ENCODE measurements at places on chromosomes 7 and 10.

DNA sequence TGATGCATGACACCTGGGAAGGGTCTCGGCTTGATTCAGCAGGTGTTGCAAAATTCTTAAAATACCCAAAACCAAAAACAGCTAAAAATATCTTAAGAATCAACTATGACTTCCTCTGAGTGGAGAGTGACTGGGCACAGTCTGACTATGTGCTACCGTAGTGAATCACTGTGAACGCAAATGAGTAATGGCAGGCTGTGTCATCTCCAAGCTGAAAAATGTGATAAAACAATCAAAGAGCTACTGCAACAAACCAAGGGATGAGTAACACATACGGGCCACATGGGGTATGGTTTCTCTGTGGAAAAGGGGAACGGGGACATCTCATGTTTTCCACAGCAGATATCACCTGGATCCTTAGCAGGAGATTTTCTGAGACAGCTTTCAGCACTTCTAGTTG lies 127.5 kb downstream of the ABCA13 start:
- no peak for DNase-seq

DNA sequence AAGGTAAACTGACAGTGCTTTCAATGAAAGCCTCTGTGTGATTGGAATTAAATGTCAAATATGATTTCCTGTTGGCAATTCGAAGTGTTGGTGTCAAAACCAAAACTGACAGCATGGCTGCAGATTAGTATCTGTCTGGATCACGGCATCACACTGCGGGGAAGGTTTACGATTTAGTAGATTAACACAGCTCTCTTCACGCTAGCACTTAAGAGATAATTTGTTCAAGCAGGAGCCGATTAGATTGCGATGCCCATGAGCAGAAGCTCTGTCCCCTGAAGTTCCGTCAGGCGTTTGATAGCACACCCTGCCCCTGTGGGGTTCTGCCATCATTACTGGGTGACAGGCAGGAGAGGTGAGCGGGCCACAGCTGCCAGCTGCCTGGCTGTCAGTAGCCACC lies 279.5 kb upstream of the AUTS2 start:
- DNase-seq = no peak

DNA sequence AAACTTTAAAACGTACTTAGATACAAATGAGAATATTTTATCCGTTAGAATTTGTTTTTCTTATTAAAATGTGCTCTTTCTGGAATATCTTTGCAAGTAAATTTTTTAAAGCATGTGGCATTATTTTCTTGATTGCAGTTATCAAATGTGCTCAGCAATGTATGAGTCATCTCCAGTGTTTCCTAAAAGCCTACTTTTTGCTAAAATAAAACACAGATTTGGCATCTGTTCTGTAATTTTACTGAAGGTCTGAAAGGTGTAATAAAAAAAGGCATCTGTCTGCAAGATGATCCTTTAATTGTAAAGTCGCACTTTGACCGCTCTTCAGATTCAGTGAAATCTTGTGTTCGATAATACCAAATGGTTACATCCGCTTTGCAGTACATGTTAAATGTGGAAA lies 3.4 kb downstream of the GNAT3 start:
- no peak for DNase-seq

DNA sequence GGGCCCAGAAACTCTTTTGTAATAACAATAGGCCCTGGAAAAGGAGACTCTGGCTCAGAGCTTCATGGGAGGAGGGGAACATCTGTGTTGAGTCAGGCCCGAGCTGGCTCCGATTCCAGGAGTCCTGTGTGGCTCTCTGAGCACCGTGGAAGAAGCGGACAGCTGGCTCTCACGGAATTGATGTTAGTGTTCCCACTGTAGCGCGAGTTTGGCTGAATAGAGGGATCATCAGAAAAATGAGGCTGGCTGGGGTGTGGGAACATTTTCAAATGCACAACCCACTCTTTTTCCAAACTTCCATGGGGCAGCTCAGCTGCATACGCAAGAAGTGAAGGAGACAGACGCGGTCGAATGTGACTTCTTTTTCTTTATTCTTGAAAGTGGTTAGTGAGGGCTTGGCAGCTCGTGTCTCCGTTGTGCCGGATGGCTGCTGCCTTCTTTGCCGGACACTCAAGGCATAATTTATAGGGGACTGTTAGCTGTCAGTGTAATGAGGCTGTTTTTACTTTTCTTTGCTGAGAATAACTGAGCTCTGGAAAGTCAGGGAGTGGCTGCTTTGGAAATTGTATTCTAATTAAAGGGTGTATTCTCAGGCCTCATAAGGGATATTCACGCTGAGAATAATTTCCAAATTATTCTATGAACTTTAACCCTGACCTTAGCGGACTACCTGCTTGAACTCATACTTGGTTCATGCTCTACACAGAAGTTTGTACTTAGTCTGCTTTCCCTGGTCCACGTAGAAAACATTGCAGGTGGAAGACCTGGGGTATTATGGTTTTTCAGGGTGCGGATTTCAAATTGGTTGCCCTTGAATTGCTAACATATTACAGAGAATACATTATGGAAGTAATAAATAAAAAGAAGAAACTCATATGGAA lies 23.1 kb downstream of the MDFIC start:
- DNase-seq = no peak

DNA sequence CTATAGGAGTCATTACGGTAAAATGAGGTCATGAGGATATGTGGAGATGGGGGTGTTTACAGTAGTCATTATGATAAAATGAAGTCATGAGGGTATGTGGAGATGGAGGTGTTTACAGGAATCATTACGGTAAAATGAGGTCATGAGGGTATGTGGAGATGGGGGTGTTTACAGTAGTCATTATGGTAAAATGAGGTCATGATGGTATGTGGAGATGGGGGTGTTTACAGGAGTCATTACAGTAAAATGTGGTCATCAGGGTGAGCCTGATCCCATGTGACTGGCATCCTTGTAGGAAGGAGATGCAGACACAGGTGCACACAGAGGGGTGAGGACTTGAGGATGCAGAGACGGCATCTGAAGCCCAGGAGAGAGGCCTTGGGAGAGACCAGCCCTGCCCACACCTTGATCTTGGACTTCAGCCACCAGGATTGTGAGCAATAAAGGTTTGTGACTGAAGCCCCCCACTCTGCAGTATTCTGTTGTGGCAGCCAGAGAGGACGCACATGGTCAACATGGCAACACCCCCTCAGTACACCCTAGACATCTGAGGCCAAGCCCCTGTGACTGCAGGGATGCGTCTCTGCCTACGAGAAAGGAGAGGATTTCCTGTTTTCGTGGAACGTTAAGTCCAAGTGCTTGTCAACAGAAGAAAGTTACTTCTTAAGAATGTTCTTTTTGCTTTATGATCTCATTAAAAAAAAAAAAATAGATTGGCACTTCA lies 544.4 kb downstream of the DNAJB6 start:
- DNase-seq = no peak

DNA sequence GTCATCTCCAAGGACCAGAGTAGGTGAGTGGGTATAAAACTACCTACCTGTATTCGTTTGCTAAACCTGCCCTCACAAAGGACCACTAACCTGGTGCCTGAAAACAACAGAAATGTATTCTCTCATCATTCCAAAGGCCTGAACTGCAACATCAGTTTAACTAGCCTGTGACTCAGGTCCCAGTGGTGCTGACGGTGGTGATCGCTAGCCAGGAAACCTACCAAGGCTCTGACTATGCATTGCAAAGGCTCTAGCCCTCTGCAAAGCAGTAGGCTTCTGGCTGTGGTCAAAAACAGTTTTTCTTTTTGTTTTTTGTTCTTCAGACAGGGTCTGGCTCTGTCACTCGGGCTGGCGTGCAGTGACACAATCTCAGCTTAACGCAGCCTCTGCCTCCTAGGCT lies 107.5 kb downstream of the NPTX2 start:
- no peak for DNase-seq
